ENCODE measurements at places on chromosomes 7 and 10. TPM values are rescaled to one million over a fixed set of nuclear protein-coding genes. Genes with fewer than 3 reads are reported as not detected.

DNA sequence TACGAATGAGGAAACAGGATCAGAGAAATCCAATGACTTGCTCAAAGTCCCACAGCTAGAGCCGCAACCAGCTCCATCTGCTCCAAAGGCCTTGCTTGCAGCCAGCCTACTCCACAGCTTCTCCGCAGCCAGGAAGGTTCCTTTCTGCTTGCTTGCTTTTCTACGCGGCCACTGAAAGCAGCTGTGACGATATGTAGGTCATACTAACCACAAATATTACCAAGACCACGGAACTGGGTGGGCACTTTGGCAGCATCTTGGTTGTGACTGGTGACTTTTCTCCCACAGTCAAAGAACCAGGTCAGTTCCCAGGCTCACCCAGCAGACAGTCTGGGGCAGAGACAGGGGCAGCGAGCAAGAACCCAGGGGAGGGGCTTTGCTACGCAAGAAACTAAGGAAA is 86.4 kb downstream of the FAM53B start:
- no peak for DNase-seq

- DNase-seq, result no peak
Observed at GRCh38 chr10:69382382-69383117, 34.2 kb downstream of the TACR2 start.

ANKMY2 gene
- polyA plus RNA-seq, result 34.6 TPM

GRCh38 chr10:61708846-61709245 is 46.1 kb downstream of the CABCOCO1 start:
- no peak for DNase-seq

GRCh38 chr7:1108264-1108920 is 20.5 kb downstream of the GPER1 start:
- no peak for DNase-seq

DNA sequence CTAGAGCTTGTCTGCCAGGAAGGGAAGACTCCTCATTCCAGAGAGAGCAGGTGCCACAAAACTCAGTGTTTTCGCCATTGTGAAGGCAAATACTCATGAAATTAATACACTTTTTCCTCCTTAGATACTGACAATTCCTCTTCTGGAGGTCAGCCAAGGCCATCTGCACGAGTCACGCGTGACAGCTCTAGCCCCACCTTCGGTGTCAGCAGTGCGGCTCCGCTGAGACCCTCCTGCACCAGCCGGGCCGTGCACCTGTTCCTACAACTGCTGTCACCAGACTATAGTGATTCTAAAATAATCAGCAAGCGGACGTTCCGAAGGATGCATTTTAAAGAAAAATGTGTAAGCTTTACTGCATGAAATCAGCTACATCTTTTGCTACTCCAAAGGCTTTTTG is 127.7 kb downstream of the DIP2C start:
- no peak for DNase-seq

PILRA gene
- polyA plus RNA-seq, result 12.6 TPM

MRC1 gene
- 9.5 TPM for polyA plus RNA-seq
